ENCODE measurements at places on chromosomes 1 and 21.

- no peak for DNase-seq
Measured at GRCh38 chr1:25685938-25686665, 69.5 kb downstream of the MAN1C1 start.

GRCh38 chr1:58964880-58965279 is 181.0 kb upstream of the JUN start:
- DNase-seq = no peak

DNA sequence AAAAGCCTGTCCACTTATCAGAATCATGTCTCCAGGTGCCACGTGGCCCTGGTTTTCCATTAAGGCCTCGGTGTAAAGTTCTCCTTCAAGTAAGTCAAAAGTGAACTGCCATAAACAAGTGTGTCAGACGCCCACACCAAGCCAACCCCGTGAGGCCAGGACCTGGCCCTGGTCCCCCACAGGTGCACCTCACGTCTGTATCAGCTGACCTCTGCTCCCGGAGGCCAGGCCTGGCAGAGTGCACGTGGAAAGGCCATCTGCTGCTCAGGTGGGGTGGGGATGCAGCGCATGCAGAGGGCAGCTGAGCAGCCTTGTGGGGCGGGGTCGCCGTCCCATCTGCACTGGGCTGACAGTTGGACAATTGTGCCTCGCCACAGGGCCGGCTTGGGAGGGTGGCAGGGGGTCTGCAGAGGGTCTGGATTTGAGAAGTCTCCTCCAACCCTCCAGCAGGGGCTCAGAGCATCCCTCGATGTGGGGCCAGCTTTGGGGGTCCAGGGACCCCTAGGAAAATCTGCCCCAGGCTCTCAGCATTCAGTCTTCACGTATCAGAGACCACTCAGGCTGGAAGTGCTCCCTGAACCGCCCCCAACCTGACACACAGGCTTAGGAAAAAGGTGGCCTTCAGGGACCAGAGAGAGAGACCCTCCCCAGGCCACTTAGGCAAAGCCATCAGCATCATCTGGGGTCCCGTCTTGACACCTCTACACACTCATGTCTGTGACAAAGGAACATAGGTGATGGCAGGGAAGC is 3.0 kb downstream of the SLC19A1 start:
- DNase-seq = no peak

DNA sequence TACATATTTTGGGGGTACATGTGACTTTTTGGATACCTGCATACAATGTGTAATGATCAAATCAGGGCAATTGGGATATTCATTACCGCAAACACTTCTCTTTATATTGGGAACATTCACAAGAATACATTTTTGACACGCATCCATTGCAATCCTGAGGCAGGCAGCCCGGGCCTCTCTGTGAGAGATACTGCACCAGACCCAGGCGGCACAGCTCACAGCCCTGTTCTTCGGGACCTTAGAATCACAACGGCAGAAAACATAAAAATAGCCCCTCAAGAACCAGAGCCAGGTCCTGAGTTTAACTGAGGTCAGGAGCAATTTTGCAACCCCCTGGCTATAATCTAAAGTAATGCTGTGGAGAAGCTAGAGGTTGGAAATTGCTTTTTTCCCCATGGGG is 90.8 kb upstream of the PGBD5 start:
- DNase-seq = no peak

GRCh38 chr1:103283371-103283770 is 175.0 kb upstream of the COL11A1 start:
- no peak for DNase-seq

DNA sequence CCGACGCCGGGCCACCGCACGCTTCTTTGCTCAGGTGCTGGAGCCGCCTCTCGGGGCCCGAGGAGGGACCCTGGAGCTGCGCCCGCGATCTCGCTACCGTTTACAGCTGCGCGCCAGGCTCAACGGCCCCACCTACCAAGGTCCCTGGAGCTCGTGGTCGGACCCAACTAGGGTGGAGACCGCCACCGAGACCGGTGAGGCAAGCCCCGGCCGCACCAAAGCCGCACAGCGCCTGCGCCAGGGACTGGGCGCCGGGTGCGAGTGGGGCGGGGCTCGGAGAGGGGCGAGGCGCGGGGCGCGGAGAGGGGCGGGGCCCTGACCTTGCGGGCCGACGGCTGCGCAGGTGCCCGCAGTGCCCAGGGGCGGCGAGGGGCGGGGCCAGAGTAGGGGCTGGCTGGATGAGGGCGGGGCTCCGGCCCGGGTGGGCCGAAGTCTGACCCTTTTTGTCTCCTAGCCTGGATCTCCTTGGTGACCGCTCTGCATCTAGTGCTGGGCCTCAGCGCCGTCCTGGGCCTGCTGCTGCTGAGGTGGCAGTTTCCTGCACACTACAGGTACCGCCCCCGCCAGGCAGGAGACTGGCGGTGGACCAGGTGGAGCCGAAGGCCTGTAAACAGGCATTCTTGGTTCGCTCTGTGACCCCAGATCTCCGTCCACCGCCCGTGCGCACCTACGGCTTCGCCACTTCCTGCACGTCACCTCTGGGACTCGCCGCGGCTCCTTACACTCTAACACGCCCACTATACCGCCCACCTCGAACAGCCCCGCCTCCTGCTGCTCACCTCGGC is 9.8 kb upstream of the CDC20 start:
- DNase-seq = peak; percentile 68

DNA sequence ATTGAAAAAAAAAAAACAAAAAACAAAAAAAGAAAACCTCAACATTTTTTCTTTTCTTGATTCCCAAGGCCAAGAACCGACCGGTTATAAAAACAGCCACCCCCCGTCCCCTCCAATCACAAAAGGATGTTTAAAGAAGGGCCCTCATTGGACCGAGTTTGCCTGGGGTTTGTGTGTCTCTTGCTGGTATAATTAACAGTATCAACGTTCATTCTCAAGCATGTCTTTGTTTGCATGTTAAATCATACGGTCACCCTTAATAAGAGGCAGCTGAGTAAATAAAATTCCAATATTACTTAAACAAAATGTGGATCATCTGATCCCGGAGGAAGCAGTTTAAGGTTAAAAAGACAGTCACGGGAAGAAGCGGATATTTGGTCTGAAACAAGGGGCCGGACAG is 201.1 kb downstream of the PRDM2 start:
- DNase-seq = no peak

DNA sequence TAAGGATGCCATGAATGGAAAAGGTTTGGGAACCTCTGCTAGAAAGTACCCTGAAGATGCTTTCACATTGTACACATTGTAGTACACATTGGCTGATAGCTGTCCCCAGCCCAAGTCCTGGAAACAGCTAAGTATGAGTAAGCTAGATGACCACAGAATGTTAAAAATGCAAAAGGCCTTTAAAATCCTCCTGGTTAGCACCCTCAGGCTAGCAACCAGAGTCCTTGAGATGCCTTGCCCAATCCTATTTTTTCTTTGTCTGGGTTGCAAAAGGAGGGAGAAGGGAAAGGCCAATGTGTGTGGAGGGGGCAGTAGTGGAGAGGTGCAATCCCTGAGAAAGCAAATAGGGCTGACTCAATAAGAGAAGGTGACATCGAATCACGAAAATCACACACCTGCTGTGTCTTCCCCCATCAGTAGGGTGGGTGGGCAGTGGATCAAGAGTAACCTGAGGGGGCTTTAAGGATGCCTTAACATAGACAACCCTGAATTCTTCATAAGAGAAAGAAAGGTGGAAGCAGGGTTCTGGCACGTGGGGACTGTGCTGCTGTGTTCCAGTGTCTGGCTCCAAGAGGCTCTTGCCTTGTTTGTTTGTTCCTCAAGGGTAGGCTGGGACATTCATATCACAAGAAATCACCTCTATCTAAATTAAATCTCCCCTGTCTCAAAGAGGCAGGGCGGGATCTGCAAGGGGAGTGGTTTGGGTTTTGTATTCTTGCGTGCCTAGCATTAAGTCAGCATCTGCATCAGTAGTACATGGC is 266.2 kb upstream of the PLXNA2 start:
- no peak for DNase-seq

DNA sequence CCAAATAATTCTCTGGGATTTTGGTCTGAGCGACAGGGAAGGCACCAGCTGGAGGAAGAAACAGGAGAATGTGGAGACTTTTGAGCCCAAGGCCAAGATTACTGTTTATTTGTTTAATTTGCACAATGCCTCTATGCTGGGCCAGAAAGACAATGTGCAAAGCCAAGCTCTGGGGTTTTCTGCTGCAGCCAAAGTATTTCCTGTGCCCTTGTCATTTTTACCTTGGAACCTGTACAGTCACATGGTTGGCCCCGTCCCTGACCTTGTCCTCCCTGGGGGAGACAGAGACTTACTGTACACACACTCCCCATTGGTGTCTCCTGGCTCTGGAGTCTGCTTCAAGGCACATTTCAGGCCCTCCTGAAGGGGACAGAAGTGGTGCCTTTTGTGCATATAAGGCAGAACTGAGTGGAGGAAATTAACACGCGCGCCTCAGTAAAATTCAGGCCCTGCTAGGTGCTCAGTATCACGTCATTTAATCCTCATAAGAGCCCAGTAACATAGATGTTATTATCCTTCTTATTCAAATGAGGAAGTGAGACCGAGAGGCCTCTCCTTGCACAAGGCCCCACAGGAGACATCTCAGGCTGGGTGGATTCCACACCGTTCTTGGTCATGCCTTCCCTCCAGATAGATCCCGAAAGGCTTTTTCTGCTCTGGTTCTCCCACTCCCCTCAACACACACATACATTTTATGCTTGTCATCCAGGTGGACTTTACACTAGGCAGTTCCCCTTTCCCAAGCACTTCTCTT is 21.1 kb downstream of the C1orf115 start:
- no peak for DNase-seq

DNA sequence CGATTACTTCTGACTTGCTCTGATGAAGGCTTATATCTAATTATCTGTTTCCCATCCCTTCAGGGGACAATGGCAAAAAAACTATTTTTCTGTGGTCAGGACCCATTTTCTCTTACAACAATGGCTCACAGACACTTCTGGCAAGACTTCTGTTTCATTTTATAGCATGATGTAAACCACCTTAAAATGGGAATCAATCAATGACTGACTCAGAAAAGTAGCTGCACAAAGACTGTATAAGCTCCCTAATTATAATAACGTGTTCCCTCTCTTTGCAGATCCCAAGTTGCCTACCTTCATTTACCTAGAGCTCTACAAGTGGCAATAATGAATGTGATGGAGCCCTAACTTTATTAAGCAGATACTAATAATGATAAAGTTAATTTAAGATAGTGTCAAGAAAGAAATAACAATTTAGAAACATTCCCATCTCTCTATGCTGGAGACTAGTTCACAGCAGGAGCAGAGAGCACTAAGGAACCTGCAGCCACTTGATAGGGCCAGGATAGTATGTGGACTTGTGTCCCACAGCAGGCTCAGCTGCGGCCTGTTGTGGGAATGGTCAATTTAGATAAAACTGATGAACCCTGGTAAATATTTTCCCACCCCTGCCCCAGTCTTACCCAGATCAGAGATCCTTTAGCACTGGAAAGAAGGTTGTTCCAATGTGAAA is 538 bp downstream of the GBP2 start:
- DNase-seq = no peak

GRCh38 chr1:2969845-2970291 is 51.4 kb upstream of the ACTRT2 start:
- no peak for DNase-seq

- DNase-seq = no peak
Measured at GRCh38 chr1:245687152-245687635, 532.4 kb downstream of the KIF26B start.

- DNase-seq = no peak
Measured at GRCh38 chr1:42085596-42085995, 67.6 kb upstream of the GUCA2B start.

DNA sequence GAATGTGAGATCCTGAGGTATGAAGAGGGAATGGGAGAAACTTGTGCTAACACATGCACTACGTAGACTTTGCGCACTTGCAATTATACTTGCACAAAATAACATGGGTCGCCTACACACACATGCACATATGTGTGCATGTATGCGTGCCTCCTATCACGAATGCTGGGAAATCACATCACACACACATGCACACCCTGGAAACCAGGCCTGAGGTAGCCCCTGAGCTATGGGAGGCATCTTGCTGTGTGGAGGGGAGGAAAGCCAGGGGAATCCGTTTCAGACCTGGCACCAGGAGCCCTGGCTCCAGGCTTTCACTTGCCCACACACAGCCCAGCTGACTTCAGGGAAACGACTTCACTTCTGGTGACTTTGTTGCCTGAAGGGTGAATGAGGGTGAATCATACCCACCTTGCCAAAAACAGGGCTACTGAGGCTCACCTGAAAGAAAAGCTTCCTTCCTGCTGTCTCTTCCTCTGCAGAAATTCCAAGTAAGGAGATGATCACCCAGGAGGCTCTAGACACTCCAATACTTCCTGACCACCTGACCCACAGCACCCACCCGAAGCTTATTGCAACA is 136.0 kb upstream of the NGF start:
- DNase-seq = no peak
